ENCODE measurements at places on chromosomes 1 and 21. TPM values are rescaled to one million over a fixed set of nuclear protein-coding genes. Genes with fewer than 3 reads are reported as not detected.

DNA sequence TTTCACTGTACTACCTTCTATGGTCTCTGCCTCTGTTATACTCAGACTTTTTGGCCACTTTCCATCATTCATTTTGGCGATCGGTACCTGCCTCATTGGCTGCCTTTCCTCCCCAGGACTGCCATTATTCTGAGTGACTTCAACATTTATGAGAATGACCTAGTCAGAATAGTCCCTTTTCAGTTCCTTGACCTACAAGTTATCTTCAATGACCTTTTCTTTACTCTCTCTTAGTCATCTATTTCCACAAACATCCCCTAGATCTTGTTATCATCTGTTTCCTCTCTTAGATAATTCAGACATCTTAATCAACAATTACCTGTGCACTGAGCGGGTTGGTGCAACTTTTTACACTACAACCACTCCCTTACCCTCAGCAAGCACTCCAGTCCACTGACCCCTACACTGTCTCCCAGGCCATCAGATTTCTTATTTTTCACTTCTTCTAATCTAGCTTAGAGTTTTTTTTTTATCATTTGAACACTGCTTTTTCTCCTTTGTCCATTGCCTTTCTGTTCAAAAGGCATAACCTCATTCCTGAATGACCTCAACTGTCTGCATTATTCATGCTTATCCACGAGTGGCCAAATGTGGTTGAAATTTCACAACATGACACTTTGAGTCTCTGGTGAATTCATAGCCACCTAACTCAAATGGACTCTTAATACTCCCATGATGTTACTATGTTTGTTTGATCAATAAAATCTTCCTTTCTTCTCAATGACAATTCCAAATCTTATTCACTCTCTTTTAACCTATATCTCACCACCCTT, 112.7 kb downstream of the HMCN1 start:
- H3K36me3 ChIP-seq: no peaks in the 10 kb centered on the region

GRCh38 chr21:45998276-45998701, 16.7 kb downstream of the COL6A1 start:
- H3K27me3 ChIP-seq: no peaks in the 10 kb centered on the region
- no peak overlapping the region for H3K4me3 ChIP-seq
- H3K27ac ChIP-seq: no peak overlapping the region
- no peak for DNase-seq

- H3K27ac ChIP-seq: no peak overlapping the region
- peaks cover 3% of the 10 kb centered on the region for H3K27me3 ChIP-seq
- no peak for DNase-seq
Observed at GRCh38 chr1:18319099-18319498, 161.6 kb upstream of the KLHDC7A start.

Gene EFNA1
- 0.50 TPM for total RNA-seq

DNA sequence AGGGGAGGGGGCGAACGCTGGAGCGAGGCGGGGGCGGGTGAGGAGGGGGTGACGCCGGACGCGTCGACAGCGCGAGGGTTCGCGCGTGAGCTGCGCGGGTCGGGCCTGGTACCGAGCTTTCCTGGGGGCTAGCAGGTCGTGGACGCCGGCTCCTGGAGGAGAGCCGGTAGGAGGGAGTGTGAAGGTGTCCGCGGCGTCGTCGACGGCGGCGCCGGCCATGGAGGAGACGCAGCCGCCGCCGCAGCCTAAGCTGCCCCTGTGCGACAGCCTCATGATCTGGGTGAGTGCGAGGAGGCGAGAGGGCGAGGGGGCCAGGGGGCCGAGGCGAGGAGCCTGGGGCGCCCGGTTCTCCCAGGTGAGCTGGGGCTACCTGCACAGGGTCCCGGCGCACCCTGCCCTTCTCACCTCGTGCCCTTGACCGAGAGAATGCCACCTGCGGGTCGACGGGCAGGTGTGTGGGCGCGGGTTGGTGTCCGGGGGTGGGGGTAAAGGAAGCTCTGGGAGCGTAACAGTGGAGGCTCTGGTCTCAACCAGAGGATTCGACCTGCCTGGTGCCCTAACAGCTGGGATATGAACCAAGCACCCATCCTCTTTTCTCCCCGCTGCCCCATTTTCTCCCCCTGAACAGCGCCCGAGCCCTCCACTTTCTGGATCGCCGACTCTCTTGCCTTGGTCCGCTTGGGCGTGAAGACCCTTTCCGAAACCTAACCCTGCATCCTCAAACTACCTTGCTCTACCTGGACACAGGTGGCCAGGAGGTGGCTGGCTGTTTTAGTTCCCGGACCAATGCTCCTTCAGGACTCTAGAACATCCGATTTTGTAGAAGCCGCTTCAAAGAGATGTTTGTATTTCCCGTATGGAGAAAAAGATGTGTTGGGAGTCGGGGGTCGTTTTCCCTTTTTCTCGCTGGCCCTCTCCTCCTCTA, at the start of gene HOOK1:
HOOK1 (plus strand) TSS at position 49 of the 925 bp plus-strand sequence; CDS start at position 218, 169 bp downstream.
- H3K27me3 ChIP-seq: peaks cover 36% of the 10 kb centered on the region
- H3K27ac ChIP-seq: no peak within 1 kb of the TSS
- H3K4me3 ChIP-seq: peak within 1 kb of the TSS; percentile 76
- H3K36me3 ChIP-seq: no peaks in the 10 kb centered on the region
- DNase-seq: peak; percentile 34

GRCh38 chr1:36570478-36571060, 87.9 kb upstream of the CSF3R start:
- no peak overlapping the region for H3K27ac ChIP-seq
- H3K36me3 ChIP-seq: no peaks in the 10 kb centered on the region
- no peak for DNase-seq

DNA sequence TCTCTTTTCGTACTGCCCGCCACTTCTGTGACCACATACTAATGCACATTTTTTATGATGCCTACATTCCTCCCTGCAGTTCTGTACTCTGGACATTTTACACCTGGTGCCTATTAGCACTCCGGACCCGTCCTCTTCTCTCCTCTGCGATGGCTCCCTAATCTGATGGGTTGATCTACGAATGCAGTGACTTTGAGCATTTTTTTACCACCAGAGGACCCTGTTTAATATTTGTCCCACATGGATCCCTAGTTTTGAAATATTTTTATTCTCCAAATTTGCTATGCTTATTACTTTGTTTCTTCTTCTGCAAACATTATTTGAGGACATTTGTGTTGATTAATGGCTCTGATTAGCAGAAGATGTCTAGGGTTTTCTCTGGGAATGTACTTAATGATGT, 5.2 kb downstream of the PPFIA4 start:
- H3K4me3 ChIP-seq: no peak overlapping the region
- no peaks in the 10 kb centered on the region for H3K36me3 ChIP-seq
- no peaks in the 10 kb centered on the region for H3K4me1 ChIP-seq
- no peak for DNase-seq

DNA sequence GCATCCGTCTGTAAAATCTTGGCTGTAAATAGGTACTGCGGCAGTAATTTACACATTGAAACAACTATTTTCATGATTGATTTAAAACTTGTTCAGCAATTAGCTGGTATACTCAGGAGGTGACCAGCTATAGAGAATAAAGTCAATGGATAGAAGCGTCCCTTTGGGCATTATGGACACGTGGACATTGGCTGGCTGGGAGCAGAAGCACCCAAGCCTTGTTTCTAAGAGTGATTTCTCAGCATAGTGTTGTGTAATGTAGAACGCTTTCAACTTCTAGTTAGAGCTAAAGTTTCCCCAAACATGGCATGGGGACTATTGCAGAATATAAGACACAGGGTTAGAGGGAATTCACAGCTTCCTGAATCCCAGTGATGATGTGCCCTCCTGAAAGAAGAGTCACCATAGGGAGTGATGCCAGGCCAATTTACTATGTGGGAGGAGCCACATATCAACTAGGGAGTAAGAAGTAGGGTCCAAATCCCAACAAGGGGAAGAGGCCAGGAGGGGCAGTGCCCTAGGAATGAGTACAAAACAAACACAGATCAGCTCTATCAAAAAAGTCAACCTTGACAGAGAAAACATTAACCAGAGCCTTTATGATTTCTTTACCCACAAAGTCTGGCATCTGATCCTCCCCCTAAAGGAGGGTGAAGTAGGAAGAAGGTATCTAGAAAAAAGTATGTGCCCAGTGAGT, 92.7 kb downstream of the SUSD4 start:
- peaks cover 17% of the 10 kb centered on the region for H3K4me1 ChIP-seq
- H3K27me3 ChIP-seq: no peaks in the 10 kb centered on the region
- no peak for DNase-seq
- H3K4me3 ChIP-seq: no peak overlapping the region
- no peak overlapping the region for H3K27ac ChIP-seq

- H3K4me3 ChIP-seq: peak overlapping the region; percentile 38
- no peak overlapping the region for H3K27ac ChIP-seq
- peaks cover 18% of the 10 kb centered on the region for H3K4me1 ChIP-seq
- no peaks in the 10 kb centered on the region for H3K27me3 ChIP-seq
- peaks cover 4% of the 10 kb centered on the region for H3K36me3 ChIP-seq
- no peak for DNase-seq
Observed at GRCh38 chr1:15687446-15687845, 3.3 kb downstream of the PLEKHM2 start.

GRCh38 chr1:41874151-41874719, 44.5 kb downstream of the HIVEP3 start:
- H3K4me3 ChIP-seq: no peak overlapping the region
- no peak overlapping the region for H3K27ac ChIP-seq
- no peaks in the 10 kb centered on the region for H3K27me3 ChIP-seq
- H3K4me1 ChIP-seq: peaks cover 22% of the 10 kb centered on the region
- no peak for DNase-seq

GRCh38 chr1:152917794-152918193, 9.4 kb downstream of the IVL start:
- no peak overlapping the region for H3K4me3 ChIP-seq
- H3K27me3 ChIP-seq: peaks cover 14% of the 10 kb centered on the region
- H3K36me3 ChIP-seq: no peaks in the 10 kb centered on the region
- H3K27ac ChIP-seq: no peak overlapping the region
- no peak for DNase-seq
- no peaks in the 10 kb centered on the region for H3K4me1 ChIP-seq

Gene DIO1
- total RNA-seq: not detected

GRCh38 chr1:11704691-11705475, 13.4 kb downstream of the DRAXIN start:
- peak overlapping the region; percentile 20 for H3K4me3 ChIP-seq
- H3K36me3 ChIP-seq: no peaks in the 10 kb centered on the region
- peak overlapping the region; percentile 70 for H3K27ac ChIP-seq
- peaks cover 32% of the 10 kb centered on the region for H3K4me1 ChIP-seq
- no peak for DNase-seq

DNA sequence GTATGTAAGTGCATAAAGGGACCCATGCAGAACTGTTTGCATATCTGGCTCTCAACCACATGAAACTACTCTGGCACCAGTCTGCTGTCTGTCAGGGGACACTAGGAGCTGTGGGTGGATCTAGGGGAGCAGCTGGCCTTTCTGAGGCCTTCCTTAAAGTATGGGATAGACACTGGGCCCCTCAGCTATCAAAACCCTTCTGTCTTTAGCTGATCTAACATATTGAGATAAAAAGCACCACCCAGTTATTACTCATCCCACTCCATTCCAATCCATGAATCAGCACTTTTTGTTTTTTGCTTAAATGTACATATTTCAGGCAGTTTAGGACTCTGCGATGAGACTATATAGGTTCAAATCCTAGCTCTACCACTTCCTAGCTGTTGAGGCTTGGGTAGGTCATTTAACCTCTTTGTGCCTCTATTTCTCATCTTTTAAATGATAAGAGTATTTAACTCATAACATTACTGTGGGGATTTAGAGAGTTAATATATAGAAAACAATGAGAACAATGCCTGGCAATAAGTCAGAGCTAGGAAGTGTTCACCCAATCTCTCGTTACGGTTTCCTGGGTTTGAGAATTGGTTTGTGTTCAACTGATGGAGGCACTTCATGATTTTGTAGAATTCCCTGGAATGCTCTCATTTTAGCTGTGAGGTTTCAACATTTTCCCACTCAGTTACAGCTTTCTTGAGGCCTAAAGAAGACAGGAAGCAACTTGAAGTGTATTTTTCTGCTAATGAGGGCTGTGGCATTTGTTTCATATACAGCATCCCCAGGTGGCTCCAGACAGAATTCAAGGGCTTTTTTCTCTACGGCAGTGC, 68.9 kb downstream of the LRIG2 start:
- H3K4me3 ChIP-seq: no peak overlapping the region
- peaks cover 5% of the 10 kb centered on the region for H3K4me1 ChIP-seq
- H3K36me3 ChIP-seq: no peaks in the 10 kb centered on the region
- no peak for DNase-seq
- H3K27ac ChIP-seq: no peak overlapping the region

GRCh38 chr1:97071173-97071572, 349.6 kb downstream of the PTBP2 start:
- H3K4me3 ChIP-seq: no peak overlapping the region
- no peak overlapping the region for H3K27ac ChIP-seq
- H3K4me1 ChIP-seq: no peaks in the 10 kb centered on the region

Gene FMO1
- not detected for total RNA-seq

Gene GSTM5
- 0.23 TPM for total RNA-seq

Gene TNFSF18
- total RNA-seq: not detected

Gene TTLL7
- 13.5 TPM for total RNA-seq

All from neural crest cell (in vitro differentiated cells).